ENCODE measurements at places on chromosomes 1 and 21. TPM values are rescaled to one million over a fixed set of nuclear protein-coding genes. Genes with fewer than 3 reads are reported as not detected.

DNA sequence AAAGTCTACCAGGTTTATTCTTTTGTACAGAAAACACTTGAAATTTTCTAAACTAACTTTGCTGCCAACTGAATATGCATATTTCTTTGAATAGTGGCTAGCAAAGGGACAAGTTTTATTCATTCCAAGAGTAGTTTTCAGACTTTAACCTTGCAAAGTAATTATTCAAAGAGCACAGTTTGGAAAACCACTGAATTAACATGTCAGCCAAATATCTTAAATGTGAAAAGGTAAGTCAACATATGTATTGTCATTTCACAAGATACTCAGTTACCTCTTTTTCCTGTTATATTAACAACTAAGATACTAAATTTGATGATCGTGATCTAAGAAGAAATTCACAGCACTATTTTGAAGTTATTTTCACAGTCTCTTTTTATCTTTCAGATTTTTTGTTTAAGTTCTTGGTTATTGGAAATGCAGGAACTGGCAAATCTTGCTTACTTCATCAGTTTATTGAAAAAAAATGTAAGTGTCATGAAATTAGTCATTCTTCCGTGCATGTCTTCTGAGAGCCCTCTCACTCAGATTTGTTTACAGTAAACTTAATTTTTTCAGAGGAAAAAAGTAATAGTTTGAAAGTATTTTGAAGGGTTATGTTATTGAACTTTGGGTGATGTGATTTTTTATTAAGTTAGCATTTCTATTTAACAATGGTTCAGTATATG is 15.3 kb downstream of the RAB4A start:
- DNase-seq, result no peak

DNA sequence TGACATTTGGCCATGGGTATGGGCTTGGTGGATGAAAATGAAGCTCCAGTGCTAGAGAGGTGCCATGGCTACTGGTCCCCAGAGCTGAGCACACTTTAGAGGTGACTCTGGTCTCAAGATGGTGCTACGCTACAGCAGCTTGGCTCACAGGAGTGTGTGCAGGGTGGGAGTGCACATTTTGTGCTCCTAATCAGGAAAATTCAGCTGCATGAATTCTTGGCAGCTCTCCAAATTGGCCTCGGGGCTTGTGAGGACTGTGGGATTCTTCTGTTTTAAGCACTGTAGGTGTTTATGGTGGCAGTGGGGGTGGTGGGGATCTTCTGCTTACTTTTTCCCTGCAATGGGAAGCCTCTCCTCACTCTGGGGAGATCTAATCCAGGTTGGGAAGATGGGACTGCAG is 17.3 kb upstream of the TIPRL start:
- DNase-seq, result no peak

DNA sequence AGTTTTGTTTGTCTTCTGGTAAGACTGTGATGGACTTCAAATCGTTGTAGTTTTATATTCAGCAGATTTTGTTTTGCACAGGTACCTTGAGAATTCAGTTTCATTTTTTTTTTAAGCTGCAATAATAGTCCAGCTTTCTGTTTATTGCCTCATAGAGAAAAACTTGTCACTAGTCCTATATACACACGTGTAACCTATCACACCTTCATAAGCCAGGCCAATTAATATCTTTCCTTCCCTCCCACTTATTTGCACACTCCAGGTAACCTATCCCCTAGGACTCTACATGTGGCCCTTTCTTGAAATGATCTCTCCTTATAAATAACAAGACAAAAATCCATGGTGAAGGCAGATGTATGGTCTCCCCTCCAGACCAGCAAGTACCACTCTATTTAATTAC is 62.4 kb downstream of the SLC22A15 start:
- no peak for DNase-seq

DNA sequence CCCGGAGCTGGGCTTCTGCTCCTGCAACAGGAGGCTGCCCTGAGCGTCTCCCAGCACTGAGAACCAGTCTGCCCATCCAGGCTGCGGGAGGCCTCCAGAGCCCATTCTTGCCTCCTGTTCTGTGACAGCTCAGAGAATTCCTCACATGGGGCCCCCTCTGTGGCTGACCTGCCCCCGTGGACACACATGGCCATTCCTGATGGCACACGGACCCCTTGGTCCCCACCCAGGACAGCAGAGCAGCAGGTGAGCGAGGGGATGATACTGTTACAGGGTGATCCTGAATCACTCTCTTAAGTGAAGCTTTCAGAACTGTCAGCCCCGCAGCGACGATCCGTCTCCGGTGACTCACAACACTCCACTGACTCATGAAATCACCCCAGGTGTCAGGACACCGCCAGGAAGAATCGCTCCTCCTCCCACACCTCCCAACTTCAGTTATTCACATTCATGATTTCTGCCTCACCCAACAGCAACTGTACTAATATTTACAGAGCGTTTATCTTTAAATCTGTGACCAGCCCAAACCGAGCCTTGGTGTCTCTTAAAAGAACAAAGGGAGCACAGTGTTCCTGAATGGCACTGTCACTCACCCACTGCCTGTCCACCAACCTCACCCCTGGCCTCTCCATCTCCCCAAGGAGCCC is 22.5 kb downstream of the CHD5 start:
- DNase-seq, result peak; percentile 47

DNA sequence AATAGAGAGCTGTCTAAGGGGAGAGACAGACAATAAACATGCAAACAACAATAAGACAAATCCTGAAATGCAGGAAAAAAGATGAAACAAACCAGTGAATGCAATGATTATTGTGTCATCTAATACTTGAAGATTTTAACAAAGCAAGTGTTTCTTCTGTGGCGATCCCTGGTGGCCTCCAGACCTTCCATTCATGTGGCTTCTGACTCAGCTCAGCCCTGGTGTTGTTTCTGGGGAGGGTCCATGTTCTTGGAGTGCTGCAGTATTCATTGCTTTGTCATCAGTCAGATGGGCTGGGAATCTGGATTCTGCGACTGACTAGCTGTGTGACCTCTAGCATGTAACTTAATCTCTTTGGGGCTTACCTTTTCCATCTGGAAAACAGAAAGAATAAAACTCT is 1.5 kb upstream of the C2CD4D start:
- DNase-seq, result peak; percentile 72

MAP3K7CL gene
- total RNA-seq, result 25.3 TPM

GRCh38 chr1:182376936-182377574 is 14.5 kb downstream of the GLUL start:
- no peak for DNase-seq

DNA sequence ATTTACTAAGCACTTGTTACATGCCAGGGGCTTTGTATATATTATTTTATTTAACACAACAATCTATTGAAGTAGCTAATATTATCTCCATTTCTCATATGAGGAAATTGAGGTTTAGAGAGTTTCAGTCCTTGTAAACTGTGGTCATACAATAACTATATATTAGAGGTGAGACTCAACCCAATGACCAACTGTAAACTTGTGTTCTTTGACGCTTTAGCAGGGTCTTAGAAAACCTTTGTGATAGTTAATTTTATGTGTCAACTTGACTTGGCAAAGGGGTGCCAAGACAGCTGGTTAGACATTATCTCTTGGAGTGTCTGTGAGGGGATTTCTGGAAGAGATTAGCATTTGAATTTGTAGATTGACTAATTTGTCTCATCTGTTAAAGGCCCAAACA is 252.4 kb upstream of the B3GALT2 start:
- DNase-seq, result no peak

DNA sequence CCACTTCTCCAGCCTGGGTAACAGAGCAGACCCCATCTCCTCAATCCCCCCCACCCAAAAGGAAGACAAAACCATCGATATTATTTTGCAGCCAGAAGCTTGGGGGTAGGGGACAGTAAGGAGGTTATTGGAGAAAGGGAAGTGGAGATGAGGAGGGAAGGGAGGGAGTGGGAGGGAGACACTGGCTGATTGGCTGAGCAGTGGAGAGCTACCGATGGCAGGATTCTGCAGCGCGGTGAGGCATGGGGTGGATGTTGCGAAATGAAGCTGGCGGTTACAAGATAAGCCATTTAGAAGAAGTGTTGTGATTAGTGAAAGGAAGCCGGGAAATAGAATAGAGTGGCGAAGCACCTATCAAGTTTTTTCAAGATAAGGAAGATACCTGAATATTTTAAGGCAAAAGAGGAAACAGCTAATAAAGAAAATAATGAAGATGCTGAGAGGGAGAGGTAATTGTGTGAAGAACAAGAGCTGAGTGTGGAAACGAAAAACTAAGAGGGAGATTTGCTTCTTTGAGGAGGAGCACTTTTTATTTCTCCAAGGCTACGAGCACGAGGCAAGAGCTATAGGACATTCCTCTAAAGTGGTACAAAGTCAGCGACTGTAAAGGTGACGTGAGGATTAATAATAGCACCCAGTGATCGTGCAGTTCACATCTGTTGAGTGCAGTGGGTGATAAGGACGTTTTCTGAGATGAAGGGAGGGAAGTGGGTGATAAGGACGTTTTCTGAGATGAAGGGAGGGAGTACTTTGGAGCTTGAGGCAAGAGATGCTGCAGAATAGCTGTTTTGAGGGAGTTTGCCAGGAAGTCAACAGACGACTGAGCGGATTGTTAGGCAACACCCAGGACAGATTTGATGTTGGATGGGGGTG is 103.2 kb upstream of the KIF26B start:
- peak; percentile 62 for DNase-seq

OR2L3 gene
- total RNA-seq, result not detected

HMGB4 gene
- not detected for total RNA-seq

OR2L5 gene
- not detected for total RNA-seq

DNA sequence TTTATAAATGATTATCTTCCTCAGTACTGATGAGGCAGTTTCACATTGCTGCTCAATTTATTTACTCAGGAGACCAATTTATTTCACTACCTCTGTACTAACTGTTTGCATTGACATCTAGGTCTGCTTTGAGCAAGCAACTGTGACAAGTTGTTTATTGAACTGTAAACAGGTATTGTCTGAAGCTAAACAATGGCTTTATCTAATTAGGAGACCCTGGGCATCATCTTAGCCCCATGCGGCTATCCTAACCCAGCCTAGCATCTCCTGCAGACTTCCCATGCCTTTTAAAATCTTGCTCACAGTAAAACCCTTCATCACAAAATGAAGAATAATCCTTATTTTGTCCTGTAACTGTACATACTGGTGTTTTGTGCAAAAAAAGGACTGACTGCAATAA is 348.2 kb downstream of the RWDD3 start:
- DNase-seq, result no peak

STUM gene
- total RNA-seq, result not detected

GRCh38 chr1:204152310-204153044 is 633 bp upstream of the ETNK2 start:
- no peak for DNase-seq

GRCh38 chr1:161970633-161971032 is 53.0 kb downstream of the OLFML2B start:
- DNase-seq, result no peak

DNA sequence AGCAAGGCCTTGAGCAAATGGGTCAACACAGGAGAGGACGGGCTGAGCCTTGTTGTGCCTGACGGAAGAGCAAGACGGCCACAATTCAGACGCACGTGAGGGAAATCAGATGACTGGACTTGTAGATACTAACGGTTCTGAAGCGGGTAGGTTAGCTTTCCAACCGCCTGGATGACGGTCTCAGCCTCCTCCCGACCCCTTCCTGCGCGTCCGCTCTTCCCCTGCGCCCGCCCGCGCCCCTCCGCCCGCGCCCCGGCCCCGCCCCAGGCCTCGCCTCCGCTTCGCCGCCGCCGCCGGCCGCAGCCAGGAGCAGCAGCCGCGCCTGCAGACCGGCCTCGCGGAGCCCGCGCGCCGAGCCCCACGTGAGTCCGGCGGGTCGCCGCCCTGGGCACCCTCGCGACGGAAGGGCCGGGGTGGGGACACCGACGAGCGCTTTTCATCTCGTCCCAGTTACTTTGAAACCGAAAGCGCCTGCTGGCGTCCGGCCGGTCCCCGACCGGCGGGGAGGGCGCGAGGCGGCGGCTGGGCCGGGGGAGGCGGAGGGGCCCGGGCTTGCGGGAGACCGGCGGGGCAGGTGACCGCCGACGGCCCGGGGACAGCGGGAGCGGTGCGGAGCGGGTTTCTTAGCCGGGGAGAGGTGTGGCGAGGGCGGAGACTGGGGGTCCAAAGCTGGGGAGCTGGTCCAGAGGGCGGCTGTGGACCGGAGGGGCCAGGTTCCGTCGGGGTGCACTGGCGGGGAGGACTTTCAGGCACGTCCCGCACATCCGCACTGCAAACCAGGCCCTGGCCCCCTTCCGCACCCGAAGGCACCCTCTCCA is at the start of gene TRAF5:
Gene TRAF5 (plus strand): TSS at position 306 of the 818 bp plus-strand sequence. CDS start 26,407 bp downstream, outside the sequence.
- DNase-seq, result peak; percentile 55

- DNase-seq, result no peak
These were observed 22.6 kb upstream of the TNFRSF1B start for GRCh38 chr1:12144236-12144635.

DNA sequence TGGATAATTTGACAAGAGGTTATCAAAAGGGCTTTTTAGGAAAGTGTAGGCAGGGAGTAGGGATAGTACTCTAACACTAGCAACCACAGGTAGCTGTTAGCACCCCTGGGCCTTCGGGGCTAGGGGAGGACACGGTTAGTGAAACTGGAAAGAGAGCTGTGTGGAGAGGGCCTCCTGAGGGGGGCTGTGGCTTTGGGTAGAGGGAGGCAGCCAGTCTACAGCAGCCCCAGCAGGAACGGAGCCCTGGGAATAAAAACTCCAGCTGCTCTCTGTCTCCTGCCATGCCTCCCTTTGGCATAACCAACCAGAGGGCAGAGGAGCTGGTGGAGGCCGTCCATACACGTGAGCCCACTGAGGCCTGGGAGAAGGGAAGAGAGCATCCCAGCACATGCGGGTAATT is 223.2 kb downstream of the FOXD2 start:
- no peak for DNase-seq

DNA sequence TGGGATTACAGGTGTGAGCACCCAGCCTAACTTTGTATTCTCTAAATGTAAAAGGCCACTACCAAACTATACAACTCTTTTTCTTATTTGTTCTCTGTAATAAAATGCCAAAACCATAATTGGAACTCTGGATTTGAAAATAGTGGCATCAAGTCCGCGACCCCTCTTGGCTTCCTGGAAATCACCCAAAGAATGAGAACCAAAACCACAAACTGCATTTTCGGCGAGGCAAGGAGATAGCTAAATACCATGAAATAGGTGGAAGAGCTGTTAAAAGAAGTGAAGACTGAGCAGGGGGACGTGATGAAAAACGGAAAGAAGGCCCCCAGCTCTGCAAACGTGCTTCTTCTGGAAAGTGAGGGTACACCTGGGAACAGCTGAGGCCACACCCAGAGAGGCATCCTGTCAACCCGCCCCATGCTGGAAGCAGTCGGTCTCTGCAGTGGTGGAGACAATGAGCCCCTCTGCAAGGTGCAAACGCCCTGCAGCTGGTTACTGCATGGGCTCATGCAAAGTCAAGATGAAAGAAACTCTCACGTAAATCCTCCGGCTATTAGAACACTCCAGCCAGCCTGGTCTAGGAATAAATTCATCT is 22.5 kb downstream of the VPS26C start:
- DNase-seq, result no peak

- no peak for DNase-seq
These were observed 50.6 kb downstream of the L1TD1 start for GRCh38 chr1:62245201-62245600.
